ENCODE measurements at places on chromosomes 4 and X. TPM values are rescaled to one million over a fixed set of nuclear protein-coding genes. Genes with fewer than 3 reads are reported as not detected.

The TSPAN5 gene
- 35.4 TPM for total RNA-seq

The PAGE2B gene
- total RNA-seq, result not detected

The FGB gene
- total RNA-seq, result not detected

The C4orf54 gene
- total RNA-seq, result 243 TPM

Measured in tongue (tissue), 3 donors.